ENCODE measurements at places on chromosomes 11 and 22.

- DNase-seq: no peak
Measured at GRCh38 chr22:39147335-39148025, 5.0 kb downstream of the CBX7 start.

DNA sequence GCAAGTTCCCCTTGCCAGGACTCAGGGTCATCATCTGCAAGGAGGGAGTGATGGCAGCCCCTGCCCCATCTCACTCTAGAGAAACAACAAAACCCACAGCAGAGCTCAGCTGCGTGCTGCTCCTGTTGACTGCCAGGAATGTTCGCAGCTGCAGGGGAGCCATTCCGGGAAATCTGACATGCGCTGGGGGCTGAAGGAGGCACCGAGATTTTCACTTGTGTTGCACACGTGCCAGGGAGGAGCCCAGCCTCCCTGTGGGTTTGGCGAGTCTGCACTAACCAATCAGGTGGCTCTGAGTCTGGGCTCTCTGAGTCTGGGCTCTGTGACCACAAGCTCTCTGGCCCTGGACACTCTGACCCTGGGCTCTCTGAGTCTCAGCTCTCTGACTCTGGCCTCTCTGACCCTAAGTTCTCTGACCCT lies 10.5 kb downstream of the FGF3 start:
- DNase-seq: no peak

DNA sequence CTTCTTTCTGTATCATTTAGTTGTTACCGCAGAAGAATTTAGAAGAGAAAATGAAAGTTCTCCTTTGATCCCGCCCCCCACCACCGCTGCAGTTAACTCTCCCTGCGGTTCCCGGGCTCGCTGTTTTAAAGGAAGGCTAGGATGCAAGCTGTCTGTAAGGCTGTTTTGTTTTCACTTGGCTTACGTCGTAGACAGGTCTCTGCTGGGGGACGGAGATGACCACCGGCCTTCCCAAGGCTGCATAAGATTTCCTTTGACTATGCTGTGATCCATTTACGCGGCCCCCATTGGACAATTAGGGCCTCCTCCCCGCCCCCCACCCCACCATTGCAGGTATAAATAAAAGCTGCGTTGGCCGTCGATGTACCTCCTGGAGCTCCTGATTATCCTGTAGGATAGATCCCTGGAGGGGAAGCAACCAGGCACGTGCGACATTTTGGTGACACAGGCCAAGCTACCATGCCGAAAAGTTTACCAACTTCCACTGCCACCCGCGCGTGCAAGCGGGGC lies 1.4 kb upstream of the CPT1A start:
- DNase-seq: no peak

- no peak for DNase-seq
Measured at GRCh38 chr22:19632668-19633148, 81.6 kb upstream of the SEPTIN5 start.

GRCh38 chr22:46084943-46085827 lies 65.1 kb upstream of the PPARA start:
- DNase-seq: no peak

DNA sequence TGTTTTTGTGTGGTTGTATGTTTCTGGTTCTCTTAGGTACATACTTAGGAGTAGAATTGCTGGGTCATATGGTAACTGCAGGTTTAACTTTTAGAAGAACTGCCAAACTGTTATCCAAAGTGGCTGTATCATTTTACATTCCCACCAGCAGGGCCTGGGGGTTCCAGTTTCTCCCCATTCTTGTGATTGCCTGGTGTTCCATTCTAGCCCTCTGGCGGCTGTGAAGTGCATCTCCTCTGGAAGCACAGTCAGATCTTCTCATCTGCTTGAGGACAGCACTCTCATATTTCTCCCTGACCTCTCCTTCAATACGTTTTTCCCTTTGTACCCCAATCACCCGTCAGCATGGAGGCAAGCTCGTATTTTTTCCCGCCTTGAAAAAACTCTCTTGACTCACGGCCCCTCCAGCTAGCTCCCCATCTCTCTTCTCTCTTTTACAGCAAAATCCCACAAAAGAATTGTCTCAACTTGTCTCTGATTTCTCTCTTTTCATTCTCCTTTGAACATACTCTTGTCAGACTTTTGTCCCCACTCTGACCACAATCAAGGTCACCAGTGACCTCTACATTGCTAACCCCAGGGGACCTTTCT lies 56.8 kb upstream of the THY1 start:
- peak; percentile 56 for DNase-seq

DNA sequence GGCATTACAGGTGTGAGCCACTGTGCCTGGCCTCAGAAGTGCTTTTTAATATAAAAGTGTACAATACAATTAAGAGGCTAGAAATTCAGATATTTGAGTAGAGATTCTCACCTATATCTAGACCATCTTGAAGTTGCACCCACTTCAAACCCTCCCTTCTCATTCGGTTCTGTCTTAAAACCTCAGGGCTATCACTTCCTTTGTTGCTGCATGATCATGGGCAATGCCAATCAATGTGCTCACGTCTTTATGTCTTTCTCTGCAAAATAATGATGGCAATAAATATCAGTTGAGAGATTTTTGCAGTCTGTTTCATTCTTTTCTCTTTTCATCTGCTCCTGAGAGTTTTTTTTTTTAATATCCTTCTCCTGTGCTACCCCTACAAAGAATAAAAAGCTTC lies 9.3 kb upstream of the NUP160 start:
- no peak for DNase-seq

DNA sequence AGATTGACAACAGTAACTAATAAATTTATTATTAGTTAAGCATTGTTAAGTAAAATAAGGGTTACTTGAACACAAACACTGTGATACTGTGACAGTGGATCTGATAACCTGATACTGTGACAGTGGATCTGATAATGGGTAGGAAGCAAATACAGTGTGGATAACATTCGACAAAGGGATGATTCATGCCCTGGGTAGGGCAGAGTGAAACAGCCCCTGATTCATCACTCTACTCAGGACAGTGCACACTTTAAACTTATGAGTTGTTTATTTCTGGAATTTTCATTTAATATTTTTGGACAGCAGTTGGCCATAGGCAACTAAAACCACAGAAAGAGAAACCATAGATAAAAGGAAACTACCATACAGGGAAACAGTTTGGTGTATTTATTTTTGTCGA lies 60.8 kb upstream of the CTSC start:
- DNase-seq: peak; percentile 32

DNA sequence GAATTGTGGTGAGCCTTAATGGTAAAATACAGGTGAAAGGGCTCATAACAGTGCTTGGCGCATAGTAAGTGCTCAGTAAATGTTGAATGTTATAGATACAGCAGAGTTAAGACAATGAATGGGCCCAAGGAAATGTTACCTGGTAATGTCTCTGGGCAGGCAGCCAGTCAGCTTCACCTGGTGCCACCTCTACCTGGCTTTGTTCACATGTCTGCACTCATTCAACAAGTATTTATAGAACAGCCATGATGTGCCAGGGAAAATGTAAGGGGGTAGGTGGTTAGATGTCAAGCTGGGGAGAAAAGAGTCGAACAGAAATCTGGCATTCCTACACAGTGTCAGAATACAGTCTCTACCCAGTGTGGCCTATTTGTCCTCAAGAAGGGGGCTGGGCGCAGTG lies 238.8 kb upstream of the SYN3 start:
- no peak for DNase-seq

- DNase-seq: no peak
Measured at GRCh38 chr11:44960200-44960845, 9.6 kb upstream of the TP53I11 start.

Measured in urothelium cell line (cell line).